Bronchial epithelial cell (primary cell): ENCODE measurements at places on chromosomes 3 and 15. TPM values are rescaled to one million over a fixed set of nuclear protein-coding genes. Genes with fewer than 3 reads are reported as not detected.

GRCh38 chr3:54360320-54360719 is 238.0 kb downstream of the CACNA2D3 start:
- DNase-seq, result no peak

- peak; percentile 47 for DNase-seq
Measured at GRCh38 chr15:35293353-35294130, 208.4 kb upstream of the NANOGP8 start.

DNA sequence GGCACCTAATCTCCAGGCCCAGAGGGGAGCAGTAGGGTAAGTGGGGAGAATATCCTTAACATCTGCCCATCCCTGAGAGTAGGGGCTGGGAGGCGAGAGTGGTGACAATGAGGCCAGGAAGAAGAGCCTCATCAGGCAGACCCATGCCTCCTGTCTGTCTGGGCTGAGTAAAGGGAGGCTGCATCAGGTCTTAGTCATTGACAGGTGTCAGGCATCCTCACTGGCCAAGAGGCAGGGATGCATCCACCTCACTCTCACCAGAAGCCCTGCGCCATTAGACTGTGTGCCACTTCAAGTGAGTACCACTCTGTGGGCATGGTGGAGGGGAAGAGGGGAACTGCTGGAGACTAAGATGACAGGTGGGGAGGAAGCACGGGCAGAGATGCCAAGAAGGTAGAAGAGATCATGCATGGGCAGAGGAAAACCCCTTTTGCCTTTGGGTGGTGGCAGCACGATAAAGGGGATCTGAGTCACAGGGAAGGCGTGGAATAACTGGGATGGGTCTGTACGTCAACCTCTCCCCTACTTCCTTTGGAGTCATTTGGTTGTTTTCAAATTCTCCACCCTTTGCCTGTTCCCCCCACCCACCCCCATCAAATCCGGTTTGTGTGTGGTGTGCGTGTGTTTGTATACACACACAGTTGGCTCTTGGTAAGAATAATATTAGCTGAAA is 14.1 kb downstream of the ANAPC13 start:
- peak; percentile 89 for DNase-seq

The FRMD4B gene
- total RNA-seq, result 31.3 and 61.3 TPM in 2 replicates

The LXN gene
- total RNA-seq, result 3.5 and 6.8 TPM in 2 replicates
